Dorsolateral prefrontal cortex (tissue), 122 donors: ENCODE measurements at places on chromosomes 11 and 22.

GRCh38 chr11:9176136-9176535 is 84.7 kb upstream of the SCUBE2 start:
- DNase-seq = no peak

GRCh38 chr11:110312670-110313069 is 16.3 kb upstream of the RDX start:
- no peak for DNase-seq

DNA sequence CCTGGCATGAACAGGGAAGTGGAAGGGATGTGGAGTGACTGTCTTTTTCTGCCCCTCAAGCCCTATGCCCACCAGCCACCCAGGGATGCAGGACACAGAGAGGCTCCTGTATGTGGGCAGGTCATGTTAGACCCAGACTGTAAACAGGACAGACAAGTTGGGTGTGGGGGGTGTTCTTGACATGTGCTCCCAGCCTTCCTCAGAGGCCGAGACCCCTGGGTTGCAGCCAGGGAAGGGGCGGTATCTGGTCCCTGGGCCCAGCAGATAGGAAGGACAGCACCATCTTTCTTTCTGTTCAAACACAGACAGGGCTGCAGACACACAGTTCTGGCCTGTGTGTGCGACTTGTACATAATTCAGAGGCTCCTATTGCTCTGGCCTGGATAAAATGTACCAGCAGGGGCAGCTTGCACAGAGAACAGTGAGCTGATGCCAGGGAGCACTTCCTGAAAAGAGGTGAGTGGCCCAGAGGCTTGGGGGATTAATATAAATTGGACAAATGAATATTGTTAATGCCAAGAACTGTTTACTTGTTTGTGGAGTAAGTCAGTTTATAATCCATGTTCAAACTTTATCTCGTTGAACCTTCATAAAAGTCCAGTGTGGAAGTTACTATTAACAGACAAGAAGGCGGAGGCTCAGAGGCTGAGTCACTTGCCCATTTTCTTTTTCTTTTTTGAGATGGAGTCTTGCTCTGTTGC is 16.6 kb downstream of the GDPD5 start:
- DNase-seq = no peak

DNA sequence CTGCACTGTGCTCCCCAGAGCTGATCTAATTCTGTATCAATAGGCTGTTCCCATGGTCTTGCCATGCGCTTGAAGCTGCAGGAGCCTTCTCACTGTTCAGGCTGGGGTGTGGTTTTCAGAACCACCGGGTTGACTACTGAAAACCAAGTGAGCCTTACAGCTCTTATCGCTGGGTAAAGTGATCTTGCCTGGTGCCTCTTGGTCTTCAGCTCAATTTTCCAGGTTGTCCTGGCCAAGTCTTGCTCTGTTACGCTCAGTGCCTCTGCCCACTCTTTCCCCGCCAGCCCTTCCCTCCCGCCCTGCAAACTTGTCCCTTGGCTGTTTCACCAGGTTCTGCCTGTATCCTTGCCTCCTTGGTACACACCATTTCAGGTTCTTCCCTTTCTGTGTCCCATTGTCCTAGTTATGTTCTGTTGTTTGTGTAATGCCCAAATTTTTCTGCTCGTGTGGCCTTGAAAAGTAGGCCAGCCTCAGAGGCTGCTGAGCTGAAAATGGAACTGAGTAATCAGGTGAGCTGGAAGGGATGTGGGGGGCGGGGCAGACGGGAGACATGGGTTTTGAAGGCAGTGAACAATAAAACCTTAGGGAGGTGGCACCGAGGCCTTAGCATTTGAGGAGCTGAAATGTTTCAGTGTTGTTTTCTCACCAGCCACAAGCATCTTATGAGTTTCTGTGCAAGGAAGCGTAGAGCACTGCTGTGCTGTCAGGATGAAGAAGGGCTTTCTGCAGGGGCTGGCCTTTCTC is 11.2 kb downstream of the PEX26 start:
- peak; percentile 57 for DNase-seq

DNA sequence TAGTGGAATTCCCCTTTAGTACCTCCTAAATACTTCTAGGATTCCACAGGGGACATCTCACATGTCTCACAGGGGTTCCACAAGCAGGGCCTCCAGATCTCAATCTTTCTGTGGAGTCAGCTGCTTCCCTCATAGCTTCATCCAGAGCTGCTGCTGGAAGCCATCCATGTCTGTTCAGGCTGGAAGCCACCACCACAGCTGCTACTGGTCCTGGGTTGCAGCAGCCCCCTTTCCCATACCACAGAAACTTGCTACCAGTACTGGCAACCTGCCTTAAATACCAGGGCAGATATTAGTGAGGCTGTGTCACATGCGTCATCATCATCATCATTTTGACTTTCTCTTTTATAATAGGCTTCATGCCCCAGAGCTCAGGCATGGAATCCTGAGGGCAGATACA is 242.7 kb upstream of the NCAM1 start:
- no peak for DNase-seq

- DNase-seq = no peak
These were observed 42.5 kb downstream of the AP2A2 start for GRCh38 chr11:967995-968751.

DNA sequence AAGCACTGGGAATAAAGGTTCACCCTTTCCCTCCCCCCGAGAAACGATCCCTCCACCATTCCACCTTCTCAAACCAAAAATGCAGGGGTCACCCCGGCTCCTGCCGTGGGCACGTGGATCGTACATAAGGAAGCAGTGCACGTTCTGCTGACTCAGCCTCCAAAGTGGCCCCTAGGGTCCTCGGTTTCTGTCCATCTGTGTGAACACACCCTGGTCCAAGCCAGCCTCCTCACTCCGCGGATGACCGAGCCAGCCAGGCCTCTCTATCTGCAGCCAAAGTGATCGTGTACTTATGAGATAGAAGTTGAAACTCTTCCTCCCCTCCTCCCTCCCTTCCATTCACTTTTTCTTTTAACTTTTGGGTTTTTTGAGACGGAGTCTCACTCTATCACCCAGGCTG is 16.2 kb downstream of the C11orf24 start:
- DNase-seq = no peak

DNA sequence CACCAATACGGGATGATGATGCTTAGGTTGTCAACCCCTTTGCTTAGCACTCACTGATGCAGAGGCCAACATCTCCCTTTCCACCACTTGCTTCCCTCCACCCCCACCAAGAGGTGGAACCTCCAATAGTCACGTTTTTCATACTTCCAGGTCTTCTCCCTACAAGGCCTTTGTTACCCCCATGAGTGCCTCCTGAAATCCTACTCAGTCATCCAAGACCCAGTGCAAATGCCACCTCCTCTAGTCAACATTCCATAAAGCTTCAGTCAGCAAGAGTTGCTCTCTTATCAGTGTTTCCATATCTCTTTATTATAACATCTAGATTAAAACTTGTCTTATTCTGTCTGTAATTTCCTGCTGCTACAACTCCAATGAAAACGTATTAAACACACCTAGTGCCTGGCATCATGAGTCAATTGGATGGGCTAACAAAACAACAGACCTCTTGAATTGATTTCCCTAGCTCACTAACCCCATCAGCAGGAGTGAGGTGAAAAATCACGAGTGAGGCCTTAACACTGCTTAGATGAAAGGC is 370.7 kb upstream of the CCDC90B start:
- DNase-seq = no peak

DNA sequence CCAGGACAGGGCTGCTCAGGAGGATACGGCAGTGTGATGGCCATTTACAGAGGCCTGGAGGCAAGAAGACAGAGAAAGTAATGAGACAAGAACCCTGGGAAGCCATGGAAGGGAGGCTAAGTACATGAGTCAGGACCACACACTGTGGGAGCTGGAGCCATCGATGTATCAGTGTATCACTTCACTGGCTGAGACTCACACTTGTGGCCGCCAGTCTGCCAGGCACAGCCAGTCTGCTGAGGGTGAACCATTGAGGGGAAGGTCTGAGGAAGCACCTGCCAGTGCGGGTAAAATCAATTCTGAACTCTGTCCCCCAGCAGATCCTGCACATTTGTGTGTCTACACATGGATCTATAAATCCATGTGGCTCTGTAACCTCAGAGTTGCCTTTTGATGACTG is 195.6 kb downstream of the GRIK4 start:
- no peak for DNase-seq

- DNase-seq = peak; percentile 55
These were observed 617 bp downstream of the CSKMT start for GRCh38 chr11:62665599-62666258.

GRCh38 chr11:11218629-11218986 is 134.4 kb downstream of the CSNK2A3 start:
- DNase-seq = no peak

- no peak for DNase-seq
These were observed 5.4 kb upstream of the MIF start for GRCh38 chr22:23888615-23889401.

DNA sequence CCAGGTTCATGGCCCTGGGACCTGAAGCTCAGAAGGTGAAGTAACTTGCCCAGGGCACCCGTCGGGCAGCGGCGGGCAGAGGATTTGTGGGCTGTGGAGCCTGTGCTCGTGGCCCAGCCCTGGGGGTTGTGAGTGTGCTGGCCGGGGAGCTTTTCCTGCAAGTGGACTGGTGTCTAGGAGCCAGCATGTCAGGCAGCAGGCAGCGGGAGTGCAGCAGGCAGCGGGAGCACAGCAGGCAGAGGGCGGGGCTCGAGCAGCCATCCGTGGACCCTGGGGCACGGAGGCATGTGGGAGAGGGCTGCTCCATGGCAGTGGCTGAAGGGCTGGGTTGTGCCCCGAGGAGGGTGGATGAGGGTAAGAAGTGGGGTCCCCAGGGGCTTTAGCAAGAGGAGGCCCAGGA is 72.7 kb upstream of the PPP6R3 start:
- no peak for DNase-seq

GRCh38 chr11:123760894-123761293 is 6.6 kb upstream of the OR6X1 start:
- no peak for DNase-seq

DNA sequence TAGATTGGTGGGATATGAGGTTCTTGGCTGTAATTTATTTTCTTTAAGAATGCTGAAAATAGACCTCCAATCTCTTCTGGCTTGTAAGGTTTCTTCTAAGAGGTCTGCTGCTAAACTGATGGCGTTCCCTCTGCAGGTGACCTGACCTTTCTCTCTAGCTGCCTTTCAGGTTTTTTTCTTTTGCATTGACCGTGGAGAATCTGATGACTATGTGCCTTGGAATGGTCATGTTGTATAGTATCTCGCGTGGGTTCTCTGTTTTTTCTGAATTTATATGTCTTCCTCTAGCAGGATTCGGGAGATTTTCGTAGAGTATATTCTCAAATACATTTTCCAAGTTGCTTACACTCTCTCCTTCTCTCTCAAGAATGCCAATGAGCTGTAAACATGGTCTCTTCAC is 122.2 kb downstream of the DDX10 start:
- no peak for DNase-seq

DNA sequence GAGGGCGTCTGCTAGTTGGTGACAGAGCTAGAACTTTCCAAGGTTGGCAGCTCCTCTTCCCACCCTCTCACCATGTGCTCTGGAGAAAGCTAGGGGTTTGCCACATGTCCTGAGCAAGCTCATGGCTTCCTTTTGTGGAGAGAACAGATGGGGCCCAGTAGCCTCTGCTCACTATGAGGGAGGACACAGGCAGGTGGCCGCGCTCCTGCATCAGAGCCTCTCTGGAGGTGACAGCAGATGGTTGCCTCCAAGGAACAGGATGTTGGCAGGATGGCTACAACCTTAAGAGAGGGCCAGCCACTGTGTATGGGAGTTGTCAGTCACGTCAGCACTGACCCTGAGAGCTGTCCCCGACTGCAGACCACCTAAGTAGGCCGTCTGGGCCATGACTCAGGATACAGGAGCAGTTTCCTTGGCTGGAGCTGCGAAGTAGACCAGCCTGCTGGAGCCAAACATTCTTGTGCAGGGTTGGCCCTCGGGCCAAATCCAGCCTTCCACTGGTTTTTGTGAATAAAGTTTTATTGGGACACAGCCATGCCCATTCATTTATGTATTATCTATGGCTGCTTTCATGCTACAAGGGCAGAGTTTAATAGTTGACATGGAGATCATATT is 28.0 kb downstream of the SGSM1 start:
- no peak for DNase-seq

DNA sequence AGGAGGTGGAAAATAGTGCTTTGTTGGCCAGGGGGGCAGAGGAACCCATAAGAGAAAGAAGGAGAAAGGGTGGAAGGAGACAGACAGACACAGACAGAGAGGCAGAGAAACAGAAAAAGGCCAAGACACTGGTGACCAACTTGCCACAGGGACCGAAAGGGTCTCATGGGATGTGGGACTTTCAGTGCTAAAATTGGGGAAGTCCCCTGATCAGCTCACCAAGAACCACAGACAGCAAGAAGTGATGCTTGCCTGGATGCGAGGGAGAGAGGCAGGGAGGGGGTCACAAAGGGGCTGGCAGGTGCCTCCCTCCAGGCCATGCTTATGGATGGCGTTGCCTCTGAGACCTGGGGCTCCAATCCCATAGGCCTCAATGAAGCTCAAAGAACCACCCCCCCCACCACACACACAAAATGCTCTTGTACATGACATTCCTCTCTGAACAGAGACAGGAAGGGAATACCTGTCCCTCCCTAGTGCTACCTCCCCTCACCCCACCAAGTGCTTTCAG is 413.4 kb downstream of the MN1 start:
- no peak for DNase-seq

GRCh38 chr22:48210198-48210580 is 1447.7 kb downstream of the TBC1D22A start:
- no peak for DNase-seq

- no peak for DNase-seq
These were observed 59.0 kb downstream of the CEP57 start for GRCh38 chr11:95849087-95849825.

DNA sequence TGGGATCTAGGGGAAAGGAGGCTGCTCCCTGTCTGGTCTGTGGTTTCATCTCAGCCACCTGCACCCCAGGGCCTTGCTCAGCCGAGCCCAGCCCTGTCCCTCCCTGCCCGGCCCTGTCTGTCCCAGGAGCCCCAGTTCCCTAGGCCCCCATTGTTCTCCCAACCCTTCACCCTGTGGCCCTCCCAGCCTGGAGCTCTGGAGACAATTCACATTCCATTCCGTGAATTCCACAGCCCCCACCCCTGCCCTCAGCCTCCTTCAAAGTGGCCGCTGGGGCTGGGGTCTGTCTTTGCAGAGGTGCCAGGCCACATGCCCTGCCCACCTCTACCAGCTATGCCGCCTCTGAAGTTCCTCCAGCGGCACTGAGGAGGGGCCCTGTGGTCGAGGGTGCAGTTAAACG is 77.9 kb upstream of the WNT11 start:
- no peak for DNase-seq

DNA sequence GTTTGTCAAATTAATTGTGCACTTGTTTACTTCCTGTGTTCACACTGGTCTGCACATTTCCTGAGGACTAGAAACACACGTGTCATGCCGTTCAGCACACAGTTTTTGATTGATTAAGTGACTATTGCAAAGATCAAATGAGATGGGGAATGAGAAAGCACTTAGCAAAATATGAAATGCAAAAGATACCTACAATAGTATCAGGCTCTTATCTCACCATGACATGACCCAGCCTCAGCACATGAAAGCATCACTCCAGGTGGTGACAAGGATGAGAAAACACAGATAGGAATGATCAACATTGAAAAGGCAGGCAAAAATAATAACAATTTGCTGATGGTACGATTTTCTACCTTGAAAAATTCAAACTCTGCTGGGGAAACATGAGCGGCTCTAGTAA is 42.1 kb upstream of the TP53I11 start:
- DNase-seq = no peak

- no peak for DNase-seq
These were observed 307.7 kb downstream of the BUD13 start for GRCh38 chr11:116465056-116465455.

GRCh38 chr11:110474578-110474977 is 44.8 kb downstream of the FDX1 start:
- DNase-seq = no peak
